ENCODE measurements at places on chromosomes 11 and 22. TPM values are rescaled to one million over a fixed set of nuclear protein-coding genes. Genes with fewer than 3 reads are reported as not detected.

Gene NXPE2
- not detected for total RNA-seq

DNA sequence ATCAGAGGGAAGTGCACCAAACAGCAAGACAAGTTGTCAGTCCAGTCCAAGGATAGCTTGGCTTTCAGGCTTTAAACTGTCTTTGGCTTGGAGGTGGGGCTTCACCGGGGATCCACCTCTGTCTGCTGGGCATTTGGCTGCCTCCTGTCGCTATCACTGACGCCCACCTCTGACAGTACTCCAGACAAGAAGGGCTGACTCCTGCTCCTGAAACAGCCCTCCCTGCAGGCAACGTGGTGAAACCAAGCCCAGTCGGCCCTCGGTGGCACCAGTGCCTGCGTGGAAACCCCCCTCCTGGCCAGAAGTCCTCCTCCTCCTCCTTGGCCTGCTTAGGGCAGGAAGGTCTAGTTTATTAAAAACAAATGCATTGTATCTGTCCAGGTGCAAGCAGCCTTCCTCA is 16.9 kb downstream of the DHCR7 start:
- H3K4me1 ChIP-seq: peaks cover 30% of the 10 kb centered on the region
- no peak for DNase-seq
- H3K36me3 ChIP-seq: peaks cover 9% of the 10 kb centered on the region
- no peak overlapping the region for H3K27ac ChIP-seq
- H3K4me3 ChIP-seq: no peak overlapping the region

GRCh38 chr11:65498977-65499712 is at the start of gene MALAT1:
Gene MALAT1, plus strand, starts transcription at chr11:65499045.
- H3K27ac ChIP-seq: peak within 1 kb of the TSS; percentile 97
- peaks cover 40% of the 10 kb centered on the region for H3K36me3 ChIP-seq
- DNase-seq: peak; percentile 94
- no peaks in the 10 kb centered on the region for H3K27me3 ChIP-seq

DNA sequence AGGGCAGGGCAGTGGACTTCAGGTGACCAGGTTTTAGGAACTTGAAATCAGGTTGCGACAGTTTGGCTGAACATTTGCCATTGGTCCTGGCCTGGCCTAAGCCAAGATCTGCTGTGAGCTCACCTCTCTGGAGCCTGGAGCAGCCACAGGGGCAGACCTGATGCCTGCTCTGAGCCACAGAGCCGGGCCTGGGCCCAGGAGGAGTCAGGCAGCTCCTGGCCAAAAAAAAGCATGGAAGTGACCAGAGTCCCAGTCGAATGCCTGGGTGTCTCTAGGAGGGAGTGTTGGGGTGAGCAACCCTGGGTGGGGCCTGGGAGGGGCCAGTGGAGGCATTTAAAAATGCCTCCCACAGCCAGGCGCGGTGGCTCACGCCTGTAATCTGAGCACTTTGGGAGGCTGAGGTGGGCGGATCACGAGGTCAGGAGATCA is 6.0 kb upstream of the OMP start:
- no peaks in the 10 kb centered on the region for H3K36me3 ChIP-seq
- DNase-seq: no peak
- no peak overlapping the region for H3K27ac ChIP-seq
- no peak overlapping the region for H3K4me3 ChIP-seq
- no peaks in the 10 kb centered on the region for H3K4me1 ChIP-seq

Gene IGLL1
- not detected for total RNA-seq

All from adrenal gland (tissue), 19 donors.